ENCODE measurements at places on chromosomes 5 and 9.

GRCh38 chr5:37835380-37835973, 4.4 kb downstream of the GDNF start:
- DNase-seq: no peak

GRCh38 chr5:80754900-80755299, 100.1 kb upstream of the DHFR start:
- no peak for DNase-seq

- no peak for DNase-seq
Measured at GRCh38 chr5:74851684-74852353, 14.4 kb downstream of the FAM169A start.

GRCh38 chr5:135537745-135538144, 2.0 kb upstream of the NEUROG1 start:
- no peak for DNase-seq

GRCh38 chr5:64333886-64334285, 168.2 kb downstream of the RNF180 start:
- no peak for DNase-seq

- DNase-seq: no peak
Measured at GRCh38 chr9:132381966-132382541, 24.6 kb downstream of the TTF1 start.

DNA sequence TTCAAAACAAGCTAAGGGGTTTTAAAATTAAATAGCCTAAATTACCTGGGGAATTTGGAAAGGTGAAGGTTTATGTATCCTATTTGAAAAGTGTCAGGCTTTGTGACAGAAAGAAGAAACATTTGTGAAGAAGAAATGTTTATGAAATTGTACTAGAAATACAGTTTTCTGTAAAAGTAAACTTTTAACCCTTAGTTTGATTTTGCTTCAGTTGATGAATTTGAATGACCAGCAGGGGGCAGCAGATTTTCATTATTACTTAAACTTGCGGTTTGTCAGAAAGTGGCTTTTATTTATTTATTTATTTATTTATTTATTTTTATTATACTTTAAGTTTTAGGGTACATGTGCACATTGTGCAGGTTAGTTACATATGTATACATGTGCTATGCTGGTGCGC, 58.1 kb downstream of the NNT start:
- DNase-seq: no peak

GRCh38 chr9:71506821-71507220, 261.5 kb downstream of the CEMIP2 start:
- no peak for DNase-seq

GRCh38 chr9:131719262-131719908, 20.5 kb downstream of the RAPGEF1 start:
- no peak for DNase-seq

GRCh38 chr5:44935262-44935661, 126.5 kb downstream of the MRPS30 start:
- DNase-seq: no peak

DNA sequence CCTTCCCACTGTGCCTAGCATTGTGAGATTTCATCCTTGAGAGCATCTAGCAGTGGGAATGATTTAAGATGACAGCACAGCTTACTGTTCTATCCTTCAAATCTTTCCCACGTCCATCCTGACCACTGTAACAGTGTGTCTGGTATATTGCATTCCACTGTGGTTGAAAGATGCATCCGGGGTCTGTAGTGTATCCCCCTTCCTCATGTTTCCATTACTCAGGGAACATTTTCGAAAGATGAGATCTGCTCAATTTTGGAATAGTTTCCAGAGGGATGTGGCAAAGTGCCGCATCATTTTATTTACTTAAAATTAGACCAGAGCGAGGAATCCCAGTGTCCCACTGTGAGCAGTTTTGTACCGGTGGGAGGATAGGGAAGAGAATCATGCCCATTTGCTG, 407.1 kb upstream of the PAPPA start:
- no peak for DNase-seq

DNA sequence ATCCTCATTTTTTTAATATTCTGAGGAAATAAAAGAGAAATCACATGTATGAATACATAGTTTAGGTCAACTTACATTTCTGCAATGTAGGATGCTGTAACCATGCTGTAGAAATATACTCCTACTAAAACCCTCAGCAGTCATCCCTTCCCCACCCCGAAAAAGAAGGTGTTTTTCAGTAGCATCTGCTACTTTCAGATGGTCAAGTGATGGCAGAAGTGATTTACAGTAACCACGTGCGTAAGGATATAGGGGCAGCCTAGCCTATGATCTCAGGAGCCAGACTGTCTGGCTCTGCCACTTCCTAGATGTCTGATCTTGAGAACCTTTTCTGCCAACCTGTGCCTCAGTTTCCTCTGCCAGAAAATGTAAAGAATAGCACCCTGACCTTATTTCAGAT, 26.0 kb upstream of the SYK start:
- no peak for DNase-seq

DNA sequence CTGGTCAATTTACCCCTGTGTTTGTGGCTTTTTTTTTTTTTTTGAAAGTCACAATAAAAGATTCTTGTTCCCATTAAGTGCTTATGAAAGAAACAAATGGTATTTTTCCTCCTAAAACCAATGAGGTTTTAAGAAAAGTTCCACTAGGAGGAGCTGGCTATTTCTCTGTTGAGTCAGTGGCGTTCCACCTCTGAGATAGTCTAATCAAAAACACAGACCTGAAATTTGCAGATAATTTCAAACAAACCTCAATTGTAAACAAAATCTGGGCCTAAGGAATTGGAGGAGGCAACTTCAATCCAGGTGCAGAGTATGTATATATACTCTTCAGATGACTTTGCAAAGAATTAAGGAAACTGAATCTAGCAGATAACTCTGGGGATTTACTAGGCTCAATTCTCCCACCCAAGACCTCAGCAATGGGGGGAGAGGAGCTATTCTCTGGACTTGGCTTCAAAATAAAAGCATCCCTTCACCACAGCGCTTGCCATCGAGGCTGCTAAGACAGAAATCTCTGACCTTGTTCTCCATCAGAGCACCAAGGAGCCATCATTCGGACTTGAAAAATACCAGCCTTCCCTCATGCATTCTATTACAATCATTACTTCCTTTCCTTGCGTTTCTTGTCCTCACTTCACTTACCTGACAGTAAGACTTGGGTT, 52.4 kb downstream of the FANCC start:
- no peak for DNase-seq

GRCh38 chr5:103066326-103066725, 53.6 kb downstream of the GIN1 start:
- DNase-seq: no peak

DNA sequence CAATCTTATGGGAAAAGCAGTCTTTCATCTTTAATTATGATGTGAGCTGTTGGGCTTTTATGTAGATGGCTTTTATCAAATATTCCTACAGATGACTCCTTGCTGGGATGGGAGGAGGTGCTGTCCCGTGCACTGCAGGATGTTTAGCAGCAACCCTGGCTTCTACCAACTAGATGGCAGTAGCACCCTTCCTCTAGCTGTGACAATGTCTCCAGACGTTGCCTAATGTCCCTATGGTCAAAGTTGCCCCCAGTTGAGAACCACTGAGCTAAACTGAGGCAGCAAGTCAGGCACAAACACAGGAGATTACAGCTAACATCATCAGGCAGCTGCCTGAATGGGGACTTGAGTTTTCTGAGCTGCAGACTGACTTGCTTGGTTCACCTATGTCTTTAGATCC, 401.9 kb upstream of the PDE4D start:
- no peak for DNase-seq

DNA sequence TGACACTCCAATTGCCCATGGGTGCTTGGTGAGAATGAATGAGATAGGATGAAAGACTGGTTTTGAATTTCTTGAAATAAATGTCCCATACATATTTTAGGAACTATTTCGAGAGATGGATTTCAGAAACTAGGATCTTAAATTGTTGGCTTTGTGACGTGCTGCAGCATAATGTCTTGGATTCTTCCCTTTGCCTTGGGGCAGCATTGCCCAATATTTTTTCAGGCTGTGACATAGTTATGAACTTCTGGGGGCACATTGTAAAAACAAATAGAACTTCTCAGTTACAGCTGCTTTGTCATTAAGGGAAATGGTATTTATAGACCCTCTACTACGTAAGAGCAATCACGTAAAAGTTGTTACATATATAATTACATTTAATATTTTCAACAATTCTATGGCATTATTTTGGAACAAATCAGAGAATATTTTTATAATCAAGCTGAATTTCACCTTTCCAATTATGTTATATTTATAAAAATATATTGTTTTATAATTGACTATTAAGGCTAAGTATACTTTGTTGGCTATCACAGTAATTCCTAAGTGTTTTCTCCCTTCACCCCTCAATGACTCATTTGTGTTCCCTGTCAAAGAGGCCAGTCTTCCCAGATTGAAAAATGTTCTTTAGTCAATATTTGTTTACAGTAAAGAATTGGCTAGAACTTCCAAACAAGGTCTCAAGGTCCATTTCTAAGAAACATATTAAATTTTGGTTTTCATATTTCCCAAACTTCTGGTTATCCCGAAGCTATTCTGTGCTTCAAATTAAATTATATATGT, 1388.3 kb upstream of the ACO1 start:
- DNase-seq: no peak

GRCh38 chr9:87343816-87344430, 153.7 kb upstream of the DAPK1 start:
- DNase-seq: no peak

- no peak for DNase-seq
Measured at GRCh38 chr5:173392172-173392571, 64.0 kb upstream of the STC2 start.

- no peak for DNase-seq
Measured at GRCh38 chr5:60945813-60946187, 795 bp downstream of the NDUFAF2 start.

GRCh38 chr9:121059998-121060636, 10.0 kb upstream of the C5 start:
- no peak for DNase-seq

- DNase-seq: no peak
Measured at GRCh38 chr5:156460471-156460870, 133.5 kb downstream of the SGCD start.

DNA sequence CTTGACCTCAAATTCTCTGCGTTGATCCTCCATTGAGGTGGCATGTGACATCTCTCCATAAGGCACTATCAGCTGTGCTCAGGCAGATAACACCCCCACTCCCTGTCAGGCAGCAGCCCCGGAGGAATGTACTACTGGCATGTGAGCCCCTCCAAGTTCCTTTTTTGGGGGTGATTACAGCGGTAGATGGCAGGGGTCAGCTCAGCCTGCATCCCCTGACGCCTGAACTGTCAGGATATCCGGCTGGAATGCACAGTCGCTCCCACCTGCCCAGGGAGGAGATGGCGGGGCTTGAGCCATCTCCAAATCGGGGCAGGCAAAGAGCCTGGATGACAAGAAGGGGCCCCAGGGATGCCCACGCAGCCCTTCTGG, 40.8 kb downstream of the FAM78A start:
- DNase-seq: no peak

All from stimulated activated CD4-positive, alpha-beta T cell treated with anti-CD3 and anti-CD28 coated beads, Interleukin-1b, Interleukin-23, amount 100 ng/mL, for 1 hour (primary cell).